ENCODE measurements at places on chromosomes 1 and 21.

DNA sequence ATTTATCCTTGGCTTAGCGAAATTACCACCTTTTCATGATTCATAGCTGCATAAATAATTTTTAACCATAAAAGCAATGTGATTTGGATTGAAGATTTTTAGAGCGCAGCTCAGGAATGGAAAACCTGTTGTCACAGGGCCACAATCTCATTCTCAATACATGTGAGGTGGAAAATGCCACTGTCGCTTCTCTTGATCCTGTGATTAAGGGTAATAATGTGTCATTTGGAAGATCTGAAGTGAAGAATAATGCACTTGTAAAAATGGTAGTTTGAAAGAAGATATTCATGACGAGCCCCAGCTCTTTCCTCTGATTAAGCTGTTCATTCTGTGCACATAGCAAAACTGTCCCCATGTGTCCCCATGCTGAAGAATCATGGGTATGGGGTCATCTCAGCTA, 230.4 kb downstream of the BACH1 start:
- DNase-seq: no peak

GRCh38 chr1:220706480-220706879, 16.3 kb downstream of the C1orf115 start:
- DNase-seq: no peak

DNA sequence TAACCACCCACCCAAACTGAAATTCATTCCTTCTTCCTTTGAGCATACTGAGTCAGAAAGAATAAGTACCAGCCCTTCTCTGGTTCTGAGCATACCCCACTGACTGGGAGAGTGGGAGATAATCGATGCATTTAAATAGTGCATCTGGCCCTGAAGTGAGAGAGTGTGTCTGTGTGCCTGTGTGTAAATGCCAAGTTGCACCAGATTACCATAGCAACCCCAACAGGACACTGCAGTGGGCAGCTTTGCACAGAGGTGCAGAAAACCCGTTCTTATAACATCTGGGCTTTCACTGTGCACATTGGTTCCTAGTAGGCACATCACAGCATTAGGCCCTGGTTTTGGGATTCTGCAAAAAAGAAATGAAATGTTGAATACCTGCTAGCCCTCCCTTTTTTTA, 2.3 kb downstream of the ASTN1 start:
- no peak for DNase-seq

GRCh38 chr1:39204441-39205081, at the start of gene MACF1:
Gene MACF1 (plus strand): TSS chr1:39204695. CDS start chr1:39205023, 328 bp downstream.
- peak; percentile 97 for DNase-seq

GRCh38 chr1:72734415-72734814, 452.1 kb upstream of the NEGR1 start:
- no peak for DNase-seq

DNA sequence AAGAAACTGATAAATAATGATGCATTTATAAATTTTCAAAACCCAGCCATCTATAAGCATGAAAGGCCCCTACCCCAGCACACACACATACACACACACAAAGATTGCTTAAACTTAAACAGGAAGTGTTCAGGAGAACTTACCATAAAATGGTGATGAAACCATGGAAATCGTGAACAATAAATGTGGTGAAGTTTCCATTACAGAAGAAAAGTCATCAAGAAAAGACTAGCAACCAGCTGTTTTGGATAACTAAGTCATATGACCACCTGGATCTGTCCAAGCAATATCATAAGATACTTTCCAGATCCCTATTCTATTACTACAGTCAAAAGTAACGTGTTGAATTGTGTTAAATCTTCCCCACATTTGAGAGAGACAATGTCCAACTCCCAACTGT, 24.1 kb downstream of the RGS5 start:
- no peak for DNase-seq

DNA sequence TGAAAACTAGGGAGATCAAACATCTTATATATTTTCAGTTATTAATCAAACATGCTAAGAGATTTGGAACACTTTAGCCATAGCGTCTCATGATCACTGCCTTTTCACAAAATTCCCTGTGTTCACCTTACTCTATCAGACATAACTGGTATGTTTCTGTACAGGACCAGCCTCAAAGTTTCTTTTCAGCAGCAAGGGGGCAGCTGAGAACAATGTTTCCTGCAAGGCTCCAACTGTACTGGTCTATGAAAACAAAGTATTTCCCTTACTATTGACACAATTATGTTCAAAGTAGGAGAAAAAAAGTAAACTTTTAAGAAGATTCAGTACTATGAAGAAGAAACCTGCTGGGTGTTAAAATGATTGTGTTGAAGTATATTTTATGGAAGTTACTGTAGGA, 98.5 kb downstream of the ATF6 start:
- peak; percentile 53 for DNase-seq

GRCh38 chr1:117181630-117182041, 29.1 kb downstream of the VTCN1 start:
- DNase-seq: peak; percentile 67

DNA sequence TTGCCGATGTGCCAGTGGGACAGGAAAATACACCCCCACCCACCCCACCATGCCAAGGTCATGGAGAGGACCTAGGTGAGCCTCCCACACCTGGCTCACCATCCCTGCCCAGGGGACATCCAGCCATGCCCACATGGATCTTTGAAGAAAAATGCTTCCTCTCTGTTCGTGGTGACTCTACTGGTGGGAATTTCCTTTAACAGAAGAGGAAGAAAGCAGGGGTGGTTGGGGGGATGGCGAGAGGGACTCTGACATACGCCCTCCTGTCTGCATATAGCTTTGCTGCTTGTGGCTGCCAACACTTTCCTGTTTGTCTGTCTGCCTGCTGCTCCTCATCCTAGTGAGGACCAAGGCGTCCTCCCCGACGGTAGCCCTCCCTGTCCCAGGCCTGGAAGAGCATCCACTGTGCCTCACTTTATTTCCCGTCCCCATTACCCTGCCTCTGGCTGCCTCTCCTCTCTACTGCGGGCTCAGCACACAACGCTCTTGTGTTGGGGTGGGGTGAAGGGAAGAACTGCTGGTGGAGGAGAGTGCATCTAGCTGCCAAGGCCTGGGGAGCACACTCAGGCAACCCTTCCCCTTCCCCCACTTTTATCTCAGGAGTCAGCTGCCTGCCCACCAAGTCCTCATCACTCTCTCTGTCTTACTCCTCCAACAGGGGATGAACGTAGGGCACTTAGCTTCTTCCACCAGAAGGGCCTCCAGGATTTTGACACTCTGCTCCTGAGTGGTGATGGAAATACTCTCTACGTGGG, 2.5 kb downstream of the SEMA4A start:
- no peak for DNase-seq

DNA sequence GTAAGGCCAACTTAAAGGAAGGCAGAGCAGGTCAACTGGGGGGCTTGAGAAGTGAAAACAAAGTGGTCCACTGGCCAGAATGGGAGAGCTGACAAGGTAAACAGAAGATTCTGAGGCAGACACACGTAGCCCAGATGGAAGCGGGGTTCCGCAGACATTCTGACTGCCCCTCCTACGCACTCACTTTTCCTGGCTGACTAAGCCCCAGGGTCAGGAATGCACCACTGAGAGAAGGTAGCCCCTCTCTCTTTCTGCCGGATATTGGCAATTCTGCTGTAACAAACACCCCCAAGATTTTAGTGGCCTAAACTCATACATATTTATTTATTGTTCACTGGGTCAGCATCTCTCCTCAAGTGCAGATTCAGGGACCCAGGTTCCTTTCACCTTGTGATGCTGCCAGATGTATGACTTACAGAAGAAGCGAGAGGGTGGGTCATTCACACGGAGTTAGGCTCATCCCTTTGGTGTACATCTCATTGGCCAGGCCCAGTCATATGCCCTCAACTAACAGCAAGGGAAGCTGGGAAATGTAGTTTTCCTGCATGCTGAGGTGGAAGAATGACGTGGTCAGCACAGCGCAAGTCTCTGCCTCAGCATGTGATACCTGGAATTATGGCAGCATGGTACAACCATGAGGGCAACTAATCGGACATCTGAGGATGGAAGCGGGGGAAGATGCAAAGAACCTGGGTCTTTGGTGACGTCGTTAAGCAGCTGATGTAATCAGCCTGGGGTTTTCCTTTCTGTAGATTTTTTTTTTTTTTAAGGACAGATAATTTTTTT, 43.4 kb upstream of the MRPS6 start:
- DNase-seq: peak; percentile 60

- no peak for DNase-seq
Observed at GRCh38 chr1:118995312-118996016, 7.3 kb upstream of the TBX15 start.

DNA sequence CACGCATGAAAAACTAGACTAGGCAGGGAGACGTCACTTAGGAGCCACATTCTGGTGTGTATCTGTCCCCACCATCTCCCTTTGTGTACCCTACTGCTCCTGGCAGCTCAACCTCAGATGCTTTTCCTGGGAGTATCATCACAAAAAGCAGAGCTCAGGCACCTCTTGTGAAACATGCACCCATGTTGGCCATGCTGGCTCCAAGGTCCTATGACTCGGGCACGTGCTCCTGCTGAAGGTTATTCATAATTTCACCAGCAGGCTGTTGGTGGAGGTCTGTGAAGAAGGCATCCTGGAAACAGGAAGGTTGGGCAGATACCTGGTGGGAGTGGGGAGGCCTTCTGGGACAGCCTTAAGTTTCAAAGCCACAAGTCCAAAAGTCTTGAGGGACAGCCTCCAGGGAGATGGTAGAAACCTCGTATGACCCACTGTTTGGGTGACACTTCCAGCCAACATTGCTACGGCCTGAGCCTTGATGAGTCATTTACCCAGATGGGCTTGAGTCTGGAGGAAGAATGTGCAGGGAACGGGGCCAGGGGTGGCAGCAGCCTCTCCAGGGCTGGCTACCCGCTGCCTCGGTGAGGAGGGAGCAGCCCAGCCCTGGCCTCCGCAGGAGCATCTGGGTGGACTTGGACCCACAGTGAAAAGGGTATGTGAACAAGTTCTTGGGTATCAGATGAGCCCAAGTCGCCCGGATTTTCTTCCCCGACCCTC, 75.8 kb downstream of the PGBD5 start:
- DNase-seq: peak; percentile 84

DNA sequence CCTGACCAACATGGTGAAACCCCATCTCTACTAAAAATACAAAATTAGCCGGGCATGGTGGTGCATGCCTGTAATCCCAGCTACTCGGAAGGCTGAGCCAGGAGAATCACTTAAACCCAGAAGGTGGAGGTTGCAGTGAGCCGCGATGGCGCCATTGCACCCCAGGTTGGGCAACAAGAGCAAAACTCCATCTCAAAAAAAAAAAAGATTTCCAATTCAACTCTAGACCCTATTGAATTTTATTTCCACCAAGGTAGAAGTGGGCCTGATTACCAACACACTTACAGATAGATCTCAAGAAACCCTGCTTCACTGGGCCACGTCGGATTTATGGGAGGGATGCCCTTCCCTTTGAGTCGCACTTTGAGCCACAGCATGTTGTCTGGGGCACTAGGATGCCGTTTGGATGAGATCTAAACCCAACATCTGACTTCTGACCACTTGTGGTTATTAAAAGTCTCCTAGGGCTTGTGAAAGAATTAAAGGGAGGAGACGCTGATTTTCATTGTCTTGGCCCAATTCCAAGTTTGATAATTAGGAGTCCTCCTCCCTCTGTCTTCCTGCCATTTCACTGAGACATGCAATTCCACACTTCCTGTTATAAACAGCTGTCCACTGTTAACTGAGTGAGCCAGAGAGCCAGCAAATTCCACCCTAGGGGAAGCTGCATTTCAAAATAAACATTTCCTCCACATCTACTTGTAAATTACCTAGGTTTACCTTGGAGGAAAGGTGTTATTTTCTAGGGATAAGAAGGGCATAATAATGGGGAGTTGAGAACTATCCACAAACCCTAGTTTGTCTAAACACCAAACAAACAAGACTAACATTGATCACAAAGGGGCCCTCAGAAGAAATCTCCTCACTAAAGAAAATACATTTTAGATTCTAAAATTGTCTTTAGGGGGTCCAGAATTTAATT, 5.2 kb upstream of the RERE start:
- peak; percentile 99 for DNase-seq

Data from M059J (cell line).